Esophagus mucosa (tissue), 1 donor: ENCODE measurements at places on chromosomes 13 and 19.
A peak's percentile ranks its signal among the peaks of the same experiment; 100 is the strongest.

DNA sequence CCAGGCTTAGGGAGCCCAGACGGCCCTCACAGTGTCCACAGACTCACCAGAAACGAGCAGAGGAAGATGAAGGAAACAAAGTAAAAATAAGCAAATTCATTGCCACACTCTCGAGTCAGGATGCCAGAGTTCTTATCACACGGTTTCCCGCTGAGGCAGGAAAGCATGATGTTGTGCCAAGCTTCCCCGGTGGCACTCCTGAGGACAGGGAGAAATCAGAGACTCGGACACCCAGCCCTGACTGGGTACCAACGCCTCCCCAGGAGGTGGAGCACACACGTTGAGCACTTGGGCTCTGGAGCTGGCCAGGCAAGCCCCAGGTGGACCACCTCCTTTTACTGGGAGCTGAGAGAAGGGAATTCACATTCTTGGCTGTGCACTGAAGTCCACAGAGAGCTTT is 81.5 kb downstream of the IER2 start:
- no peak for ATAC-seq

- ATAC-seq = peak; percentile 49
These were observed 30.0 kb downstream of the VAV1 start for GRCh38 chr19:6802336-6803035.

DNA sequence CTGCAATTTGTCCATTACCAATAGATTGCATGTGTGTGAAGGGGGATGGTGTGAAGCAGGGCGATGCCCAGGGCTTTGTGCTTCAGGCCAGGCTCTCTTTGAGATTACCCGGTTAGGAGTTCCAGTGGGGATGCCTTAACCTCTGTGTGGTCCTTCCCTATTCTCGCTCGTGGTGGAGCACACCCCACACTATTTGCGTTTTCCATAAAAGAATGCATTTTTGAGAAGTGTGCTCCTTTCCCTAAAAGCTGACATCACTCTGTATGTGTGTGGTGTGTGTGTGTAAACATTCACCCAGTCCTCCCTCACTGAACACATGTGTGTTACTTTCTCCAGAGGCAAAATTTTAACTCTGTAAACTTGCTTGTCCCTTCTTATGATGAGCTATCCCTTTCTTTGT is 308.3 kb downstream of the SLC7A1 start:
- no peak for ATAC-seq

DNA sequence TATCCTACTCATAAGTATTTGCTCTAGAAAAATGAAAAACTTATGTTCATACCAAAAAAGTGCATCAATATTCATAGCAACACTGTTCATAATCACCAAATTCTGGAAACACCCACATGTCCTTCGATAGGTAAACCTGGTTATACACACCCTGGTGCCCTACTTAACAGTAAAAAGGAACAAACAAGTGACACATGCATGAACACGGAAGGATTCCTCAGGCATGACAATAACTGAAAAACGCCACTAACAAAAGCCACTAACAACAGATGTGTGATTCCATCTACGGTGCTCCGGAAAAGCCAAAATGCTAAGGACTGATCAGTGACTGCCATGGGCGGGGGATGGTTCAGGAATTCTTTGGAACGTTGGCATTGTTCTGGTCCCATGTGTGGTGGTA is 65.5 kb downstream of the STK24 start:
- peak; percentile 27 for ATAC-seq

DNA sequence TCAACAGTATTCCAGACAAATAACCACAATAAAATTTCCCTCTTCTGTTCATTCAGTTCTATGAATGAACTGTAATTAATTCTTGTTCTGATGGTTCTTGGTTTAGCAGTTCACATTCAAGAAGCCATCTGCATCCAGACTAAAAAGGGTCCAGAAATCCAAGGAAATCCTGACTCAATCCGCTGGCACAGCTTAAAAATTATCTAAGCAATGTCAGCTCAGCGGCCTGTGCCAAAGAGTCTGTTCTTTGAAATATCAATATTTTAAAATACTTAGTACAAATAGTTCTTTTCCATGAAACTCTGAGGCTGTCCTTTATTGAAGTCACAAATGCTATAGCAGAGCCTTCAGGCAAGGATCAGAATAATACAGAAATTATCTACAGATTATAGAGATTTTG is 57.2 kb downstream of the DHRS12 start:
- no peak for ATAC-seq

DNA sequence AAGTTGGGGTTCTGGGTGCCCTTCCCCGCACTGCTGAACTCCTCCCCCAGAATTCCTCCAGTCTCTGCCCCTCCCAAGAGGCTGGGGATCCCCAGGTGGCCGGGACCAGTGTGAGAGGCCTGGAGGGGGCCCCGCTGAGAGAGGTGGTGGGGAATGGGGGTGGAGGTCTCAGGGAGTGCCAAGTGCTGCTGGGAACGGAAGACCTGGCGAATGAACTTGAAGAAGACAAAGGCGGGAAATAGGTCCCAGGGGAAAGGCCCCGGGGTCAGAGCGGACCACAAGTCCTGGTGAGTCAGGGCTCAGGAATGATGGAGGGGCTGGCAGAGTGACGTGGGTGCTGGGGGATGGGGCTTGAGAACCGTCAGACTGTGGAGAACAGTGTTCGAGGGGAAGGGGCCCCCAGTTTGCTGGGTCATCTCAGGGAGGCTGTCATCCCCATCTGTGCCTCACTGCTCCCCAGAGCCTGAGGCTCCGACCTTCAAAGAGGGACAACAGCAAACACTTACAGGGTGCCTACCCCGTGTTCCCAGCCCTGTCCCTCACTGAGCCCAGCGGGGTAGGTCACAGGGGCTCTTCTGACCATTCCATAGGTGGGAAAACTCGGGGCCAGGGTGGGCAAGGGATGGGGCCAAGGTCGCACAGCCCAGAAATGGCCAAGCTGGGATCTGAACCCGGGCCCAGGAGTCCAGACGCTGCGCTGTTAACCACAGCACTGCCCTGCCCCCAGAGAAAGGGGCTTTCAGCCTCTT is 16.0 kb upstream of the SEMA6B start:
- peak; percentile 45 for ATAC-seq

DNA sequence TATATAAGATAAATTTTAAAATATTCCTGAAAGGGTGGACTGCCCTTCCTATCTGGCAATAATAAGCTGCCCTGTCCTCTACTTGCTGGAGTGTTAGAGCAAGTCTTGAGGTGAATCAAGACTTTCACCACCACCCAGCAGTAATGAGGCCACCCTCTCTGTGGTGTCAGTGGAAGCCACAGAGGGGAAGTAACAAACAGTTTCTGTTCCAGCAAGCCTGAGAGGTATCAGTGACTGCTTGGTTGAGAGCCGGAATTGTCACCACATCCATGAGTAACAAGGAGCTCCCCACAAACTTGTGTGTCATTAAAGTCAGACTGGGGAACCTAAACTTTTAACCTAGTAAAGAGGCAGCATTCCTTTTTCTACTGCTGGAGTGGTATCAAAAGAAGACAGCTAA is 532.7 kb upstream of the SPRY2 start:
- no peak for ATAC-seq

- peak; percentile 74 for ATAC-seq
These were observed 77.4 kb upstream of the GPR12 start for GRCh38 chr13:26837997-26838396.
